OCI-LY7 (cell line): ENCODE measurements at places on chromosomes 11 and 22. TPM values are rescaled to one million over a fixed set of nuclear protein-coding genes. Genes with fewer than 3 reads are reported as not detected.

DNA sequence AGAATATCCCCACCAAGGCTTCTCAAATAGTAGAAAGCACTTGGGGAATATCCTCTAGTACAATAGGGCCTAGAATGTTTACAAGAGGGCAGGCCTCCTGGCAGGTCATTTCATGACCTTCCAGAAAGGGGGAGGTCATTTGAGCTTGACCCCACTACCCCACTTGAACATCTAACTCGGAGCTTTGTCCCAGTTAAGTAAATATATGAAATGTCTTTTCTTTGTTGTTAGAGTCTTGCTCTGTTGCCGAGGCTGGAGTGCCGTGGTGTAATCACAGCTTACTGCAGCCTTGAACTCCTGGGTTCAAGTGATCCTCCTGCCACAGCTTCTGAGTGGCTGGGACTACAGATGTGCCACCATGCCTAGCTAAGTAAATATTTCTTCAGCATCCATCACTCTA, 108.4 kb downstream of the ABTB2 start:
- DNase-seq: no peak

GRCh38 chr11:30370164-30370563, 47.3 kb downstream of the ARL14EP start:
- no peak for DNase-seq

DNA sequence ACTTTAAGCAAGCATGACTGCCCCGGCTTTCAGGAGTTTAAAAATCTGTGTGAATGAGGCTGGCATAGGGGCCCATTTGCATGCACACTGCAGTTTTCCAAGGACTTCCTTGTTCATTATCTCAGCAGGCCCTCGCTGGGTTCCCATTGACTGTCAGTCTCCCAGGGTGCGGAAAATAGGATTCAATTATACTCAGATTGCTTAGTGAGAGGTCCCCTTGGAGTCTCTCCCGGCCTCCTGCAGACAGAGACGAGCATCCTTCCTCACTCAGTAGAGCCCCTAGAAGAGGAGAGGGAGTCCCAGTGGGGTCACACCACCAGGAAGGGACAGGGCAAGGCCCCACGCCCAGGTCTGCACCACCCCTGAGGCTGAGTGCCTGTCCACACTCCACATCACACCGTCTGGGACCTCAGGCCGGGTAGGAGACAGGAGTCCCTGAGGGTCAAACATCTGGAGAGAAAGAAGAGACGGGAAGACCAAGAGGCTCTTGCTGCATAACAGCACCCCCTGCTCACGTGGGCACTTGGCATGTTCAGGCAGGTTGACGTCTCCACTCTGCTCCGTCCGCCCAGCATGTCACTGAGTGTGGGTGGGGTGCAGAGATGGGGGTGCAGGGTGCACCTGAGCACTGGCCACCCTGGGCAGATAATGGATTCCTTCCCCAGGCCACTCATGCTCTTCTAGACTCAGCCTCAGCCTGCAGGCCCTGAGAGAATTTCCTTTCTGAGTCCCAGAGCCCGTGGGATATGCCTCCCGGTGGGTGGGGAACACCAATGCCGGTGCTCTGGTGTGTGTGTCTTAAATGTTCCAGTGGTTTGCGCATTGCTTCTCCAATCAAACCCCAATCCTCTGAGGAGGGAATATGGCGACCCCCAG, 58.8 kb downstream of the MCM5 start:
- DNase-seq: no peak

- DNase-seq: peak; percentile 55
Observed at GRCh38 chr11:45872651-45873356, 12.6 kb upstream of the MAPK8IP1 start.

UBASH3B gene
- total RNA-seq: 72.7 and 73.0 TPM in 2 replicates
